Myometrial cell (primary cell): ENCODE measurements at places on chromosomes 6 and 20. TPM values are rescaled to one million over a fixed set of nuclear protein-coding genes. Genes with fewer than 3 reads are reported as not detected.

SYCP2L gene
- total RNA-seq = not detected in 2 replicates

MPC1 gene
- total RNA-seq = 31.2 and 34.9 TPM in 2 replicates

RAB44 gene
- total RNA-seq = not detected in 2 replicates

TULP4 gene
- 9.9 and 32.3 TPM in 2 replicates for total RNA-seq
